NCI-H1092 treated with DMSO at 0.1 percent for 48 hours (cell line): ENCODE measurements at places on chromosomes 2 and 18.

DNA sequence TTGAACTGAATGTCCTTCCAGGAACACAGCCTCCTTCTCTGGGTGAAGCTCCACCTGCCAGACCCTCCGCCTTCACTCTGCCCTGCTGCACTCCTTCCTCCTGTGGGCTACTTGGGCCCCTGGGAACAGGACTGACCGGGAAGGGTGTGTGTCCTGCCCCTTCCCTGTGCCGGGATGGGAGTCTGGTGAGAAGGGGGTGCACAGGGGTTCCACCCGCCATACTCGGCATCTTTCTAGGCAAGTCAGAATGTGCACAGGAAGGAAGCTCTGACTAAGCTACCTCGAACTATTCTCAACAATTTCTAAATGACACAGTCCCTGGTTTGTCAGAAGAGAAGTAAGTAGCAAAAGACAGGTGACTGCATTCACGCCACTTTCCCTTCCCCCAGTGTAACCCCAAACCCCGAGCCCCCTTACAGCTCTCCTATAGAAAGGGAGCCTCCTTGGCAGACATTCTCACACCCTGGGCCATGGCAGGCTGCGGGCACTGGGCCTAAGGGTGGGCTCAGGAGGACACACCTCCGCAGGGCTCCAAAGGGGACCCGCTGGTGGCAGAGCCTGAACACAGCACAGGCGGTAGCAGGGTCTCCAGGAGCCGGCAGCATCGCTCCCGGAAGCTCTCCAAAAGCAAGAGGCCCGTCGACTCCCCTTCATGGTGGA lies 184.1 kb downstream of the HDAC4 start:
- no peak for DNase-seq

GRCh38 chr2:69437751-69438154 lies 518 bp upstream of the NFU1 start:
- DNase-seq = peak; percentile 61

- DNase-seq = no peak
These were observed 29.7 kb downstream of the KDM3A start for GRCh38 chr2:86470890-86471289.

- DNase-seq = no peak
These were observed 3.4 kb downstream of the B4GALT6 start for GRCh38 chr18:31680831-31681568.
